ENCODE measurements at places on chromosomes 5 and 9.

- DNase-seq = no peak
These were observed 5.3 kb downstream of the SLC4A9 start for GRCh38 chr5:140365282-140365681.

- DNase-seq = no peak
These were observed 44.1 kb downstream of the FBXL7 start for GRCh38 chr5:15544039-15544438.

GRCh38 chr5:115599502-115599901, 2.8 kb downstream of the TICAM2 start:
- DNase-seq = peak; percentile 54

- DNase-seq = peak; percentile 49
These were observed 48.2 kb downstream of the KIF2A start for GRCh38 chr5:62354028-62354874.

GRCh38 chr9:14155237-14155636, 158.7 kb downstream of the NFIB start:
- DNase-seq = no peak

- no peak for DNase-seq
These were observed 232.2 kb upstream of the GRIN3A start for GRCh38 chr9:101970609-101971008.

GRCh38 chr5:133147815-133148567, 96.2 kb downstream of the HSPA4 start:
- DNase-seq = no peak

- DNase-seq = no peak
These were observed 4.1 kb downstream of the SNCB start for GRCh38 chr5:176625966-176626875.

Measured in fibroblast of upper back skin (primary cell).